ENCODE measurements at places on chromosomes 13 and 19. TPM values are rescaled to one million over a fixed set of nuclear protein-coding genes. Genes with fewer than 3 reads are reported as not detected.

The FBN3 gene
- 19.5 TPM for polyA plus RNA-seq

The ZNF296 gene
- polyA plus RNA-seq: 0.45 TPM

The SPRED3 gene
- 1.2 TPM for polyA plus RNA-seq

The ACP5 gene
- 16.0 TPM for polyA plus RNA-seq

The FUT2 gene
- polyA plus RNA-seq: 1.3 TPM

The TLE2 gene
- 68.7 TPM for polyA plus RNA-seq

The SHANK1 gene
- polyA plus RNA-seq: 6.1 TPM

GRCh38 chr19:850221-850978 is 1.7 kb upstream of the ELANE start:
- DNase-seq: no peak

- DNase-seq: no peak
Observed at GRCh38 chr13:112171570-112171965, 104.6 kb downstream of the SOX1 start.

DNA sequence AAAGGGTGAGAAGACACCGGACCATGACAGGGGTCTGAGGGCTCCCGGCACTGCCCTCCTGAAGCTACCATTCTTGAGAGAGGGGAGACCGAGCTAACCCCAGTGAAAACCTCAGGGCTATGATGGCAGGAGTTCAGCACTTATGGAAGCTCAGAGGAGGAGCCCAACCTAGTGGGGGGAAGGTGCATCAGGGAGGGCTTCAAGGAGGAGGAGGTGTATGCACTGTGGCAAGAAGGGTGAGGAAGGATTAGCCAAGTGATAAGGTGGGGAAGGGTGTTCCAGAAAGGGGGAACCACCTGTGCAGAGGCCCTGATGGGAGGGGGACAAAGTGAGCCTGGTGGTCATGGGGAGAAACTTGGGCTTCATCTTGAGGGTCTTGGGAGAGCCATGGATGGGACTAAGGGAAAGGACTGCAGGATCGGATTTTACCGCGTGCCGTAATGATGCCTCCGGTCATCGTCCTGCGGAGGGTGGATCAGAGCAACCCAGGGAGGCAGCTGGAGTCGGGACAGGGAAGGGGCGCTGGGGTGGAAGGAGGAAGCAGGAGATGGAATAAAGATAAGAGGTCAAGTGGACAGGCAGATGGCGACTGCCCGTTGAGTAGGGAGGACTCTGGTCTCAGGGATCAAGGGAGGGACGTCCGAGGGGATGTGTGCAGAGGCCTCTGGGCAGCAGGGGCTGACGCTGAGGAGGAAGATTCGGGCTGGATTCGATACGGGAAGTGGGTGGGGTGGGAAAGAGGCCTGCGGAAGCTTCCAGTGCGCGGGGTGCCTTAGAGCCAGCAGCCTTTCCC is 13.3 kb upstream of the PSMD8 start:
- DNase-seq: no peak

GRCh38 chr19:1978346-1978894 is 37.1 kb downstream of the BTBD2 start:
- DNase-seq: no peak

DNA sequence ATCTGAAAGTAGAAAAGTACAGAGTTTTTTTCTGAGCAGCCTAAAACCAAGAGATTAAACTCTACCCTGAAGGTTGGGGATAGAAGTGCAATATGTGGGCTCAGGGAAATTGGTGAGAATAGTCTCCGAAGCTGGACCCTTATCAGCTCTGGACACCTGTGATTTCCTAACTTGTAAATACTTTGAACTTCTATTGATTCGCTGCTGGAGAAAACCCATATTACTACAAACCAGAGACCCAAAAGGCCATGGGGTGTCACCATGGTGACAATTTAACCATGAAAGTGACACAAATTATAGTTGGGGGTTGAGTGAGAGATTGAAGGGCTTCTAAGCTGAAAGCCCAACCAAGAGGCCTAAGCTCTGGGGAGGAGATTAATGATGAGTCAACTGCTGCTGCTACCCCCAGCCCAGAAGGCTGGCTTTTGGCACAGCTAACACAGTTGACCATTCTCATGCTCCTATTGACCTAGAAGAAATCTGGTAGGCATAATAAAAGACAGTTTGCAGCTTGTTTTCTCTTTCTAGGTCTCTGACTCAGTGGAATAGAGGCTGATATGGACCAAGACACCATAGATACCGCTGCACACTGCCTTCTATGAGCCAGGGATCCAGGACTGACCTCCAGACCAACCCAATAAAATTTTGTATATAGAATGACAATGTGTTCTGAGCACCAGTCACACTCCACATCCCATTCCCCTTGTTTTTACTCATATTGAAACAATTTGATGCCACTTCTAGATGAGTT is 131.9 kb upstream of the FNDC3A start:
- DNase-seq: no peak

GRCh38 chr13:73943137-73943964 is 190.9 kb downstream of the KLF12 start:
- DNase-seq: no peak

GRCh38 chr13:42035905-42036521 is 12.4 kb upstream of the DGKH start:
- DNase-seq: no peak

DNA sequence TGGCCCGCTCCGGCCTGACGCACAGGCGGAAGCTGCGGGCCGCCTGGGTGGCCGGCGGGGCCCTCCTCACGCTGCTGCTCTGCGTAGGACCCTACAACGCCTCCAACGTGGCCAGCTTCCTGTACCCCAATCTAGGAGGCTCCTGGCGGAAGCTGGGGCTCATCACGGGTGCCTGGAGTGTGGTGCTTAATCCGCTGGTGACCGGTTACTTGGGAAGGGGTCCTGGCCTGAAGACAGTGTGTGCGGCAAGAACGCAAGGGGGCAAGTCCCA is 4.4 kb downstream of the FFAR1 start:
- DNase-seq: no peak

DNA sequence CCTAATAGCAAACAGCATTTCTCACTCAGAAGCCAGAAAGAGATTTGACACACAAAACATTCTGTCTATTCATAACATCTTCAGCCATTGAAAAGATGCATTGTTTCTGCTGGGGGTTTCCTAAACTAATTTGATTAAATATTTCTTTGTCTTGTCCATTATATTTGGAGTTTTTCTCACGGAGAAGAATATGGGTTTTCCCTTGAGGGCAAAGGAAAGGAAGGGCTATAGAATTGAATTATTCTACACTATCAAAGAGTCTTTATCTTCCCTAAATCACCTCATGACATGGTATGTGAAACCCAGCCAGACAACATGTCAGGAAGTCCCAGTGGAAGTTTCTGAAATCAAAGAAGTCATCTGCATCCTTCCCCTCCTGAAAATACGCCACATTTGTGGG is 186.4 kb downstream of the SHISA2 start:
- no peak for DNase-seq

GRCh38 chr13:35231426-35231825 is 245.1 kb downstream of the MAB21L1 start:
- no peak for DNase-seq

Measured in left renal pelvis (tissue), 4 donors.